Hematopoietic multipotent progenitor cell treated with erythropoietin and hydrocortisone succinate and interleukin-3 and kit ligand, for 17 days (in vitro differentiated cells): ENCODE measurements at places on chromosomes 12 and 14.

- no peak for DNase-seq
Measured at GRCh38 chr12:62774794-62775193, 160.2 kb downstream of the PPM1H start.

- no peak for DNase-seq
Measured at GRCh38 chr12:68115281-68115680, 44.3 kb downstream of the IFNG start.

- peak; percentile 23 for DNase-seq
Measured at GRCh38 chr12:15584366-15585041, 204.7 kb downstream of the EPS8 start.

DNA sequence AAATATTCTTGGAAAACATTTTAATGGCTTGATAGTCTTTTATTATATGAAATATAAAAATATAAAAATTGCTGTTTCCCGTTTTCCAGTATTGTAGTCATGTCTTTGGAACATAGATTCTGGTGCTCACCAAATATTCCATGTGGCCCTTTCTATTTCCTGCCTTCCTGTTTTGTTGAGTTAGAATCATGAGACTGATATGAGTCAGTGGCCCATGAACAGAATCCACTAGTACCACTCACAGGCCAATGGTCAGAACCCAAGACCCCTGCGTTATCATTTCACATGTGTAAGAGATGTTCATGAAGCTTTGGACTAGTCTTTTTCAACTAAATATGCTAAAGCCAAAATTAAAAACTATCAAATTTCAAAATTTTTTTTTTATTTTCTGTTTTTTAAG, 56.9 kb downstream of the BICD1 start:
- DNase-seq = no peak

DNA sequence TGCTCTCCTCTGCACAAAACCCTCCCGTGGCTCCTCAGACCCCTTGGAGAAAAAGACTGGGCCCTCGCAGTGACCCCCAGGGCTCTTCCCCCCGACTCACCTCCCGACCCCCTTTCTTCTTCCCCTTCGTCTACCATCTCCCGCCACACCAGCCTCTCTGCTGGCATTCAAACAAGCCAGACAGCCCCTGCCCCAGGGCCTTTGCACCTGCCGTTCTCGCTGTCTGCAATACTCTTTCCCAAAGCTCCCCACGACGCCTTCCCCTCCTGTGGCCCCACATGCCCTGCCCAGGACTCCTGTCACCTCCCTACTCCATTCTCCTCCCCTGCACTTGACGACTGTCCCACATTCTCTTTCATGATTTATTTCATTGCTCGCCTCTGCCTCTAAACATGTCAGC, 115.7 kb downstream of the PHETA1 start:
- no peak for DNase-seq

DNA sequence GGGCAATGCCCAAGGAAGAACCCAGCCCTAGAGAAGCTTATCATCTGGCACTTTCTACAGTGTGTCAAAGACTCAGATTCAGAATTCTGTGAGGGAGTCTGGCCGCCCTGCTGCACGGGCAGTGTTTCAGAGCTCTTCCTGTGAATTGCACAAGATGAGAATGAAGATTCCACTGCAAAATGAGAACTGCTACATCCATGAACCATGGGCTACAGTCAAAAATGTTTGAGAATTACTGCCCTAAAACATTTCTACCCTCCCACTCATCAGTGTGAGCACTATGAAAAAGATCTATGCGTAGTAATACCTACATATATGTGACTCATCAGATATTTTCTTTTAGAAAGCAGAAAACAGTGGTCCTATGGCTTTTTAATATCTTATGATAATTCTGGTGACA, 104.0 kb downstream of the STAB2 start:
- no peak for DNase-seq

DNA sequence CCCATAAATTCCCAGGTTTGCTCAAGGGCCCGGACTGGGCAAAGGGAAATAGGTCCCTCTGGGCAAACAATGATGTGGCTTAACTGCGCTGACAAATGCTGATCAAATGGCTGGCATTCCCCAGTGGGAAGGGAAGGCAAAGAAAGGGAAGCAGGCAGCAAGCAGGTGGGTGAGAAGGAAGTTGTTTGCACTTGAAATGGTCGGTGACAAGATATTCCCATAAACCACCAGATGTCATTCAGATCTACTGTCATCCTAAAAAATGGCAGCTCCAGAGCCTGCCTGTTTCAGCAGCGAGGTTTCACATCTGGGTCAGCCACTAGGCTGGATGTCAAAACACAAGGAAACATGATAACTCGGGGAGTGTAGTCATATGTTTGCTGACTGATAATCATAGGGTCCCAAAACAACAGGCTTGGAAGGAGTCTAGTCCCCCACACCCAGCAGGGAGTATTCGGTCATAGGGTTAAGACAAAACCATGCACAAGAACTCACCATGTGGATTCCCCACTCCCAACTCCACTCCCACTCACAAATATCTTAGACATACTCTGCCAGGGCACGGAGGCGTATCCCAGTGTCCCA, 37.9 kb upstream of the MDM1 start:
- peak; percentile 31 for DNase-seq

- no peak for DNase-seq
Measured at GRCh38 chr12:124317400-124317799, 22.5 kb downstream of the RFLNA start.

GRCh38 chr12:52691841-52692150, 11.5 kb downstream of the KRT77 start:
- no peak for DNase-seq

DNA sequence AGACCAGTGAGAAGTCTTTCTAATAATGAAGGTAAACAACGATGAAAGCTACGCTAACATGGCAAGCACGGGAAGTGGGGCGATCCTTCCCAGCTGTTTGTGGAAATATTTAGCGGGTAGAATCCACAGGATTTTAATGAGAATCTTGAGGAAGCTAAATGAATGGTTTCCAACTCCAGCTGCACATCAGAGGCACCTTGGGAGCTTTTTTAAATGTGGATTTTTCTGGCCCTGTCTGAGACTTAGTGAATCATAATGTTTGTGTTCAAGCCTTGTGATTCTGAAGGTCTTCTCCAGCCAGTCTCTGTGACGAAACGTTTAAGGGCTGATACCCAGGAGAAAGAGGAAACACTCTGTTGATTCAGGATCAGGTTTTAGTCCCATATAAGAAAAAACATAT, 169.8 kb downstream of the CAPZA3 start:
- no peak for DNase-seq

- no peak for DNase-seq
Measured at GRCh38 chr12:46147144-46147543, 121.7 kb downstream of the SLC38A1 start.

- no peak for DNase-seq
Measured at GRCh38 chr14:20446889-20447288, 7.7 kb downstream of the OSGEP start.
